PC-9 (cell line): ENCODE measurements at places on chromosomes 12 and 14. TPM values are rescaled to one million over a fixed set of nuclear protein-coding genes. Genes with fewer than 3 reads are reported as not detected.
A peak's percentile ranks its signal among the peaks of the same experiment; 100 is the strongest.

RGS6 gene
- total RNA-seq = not detected in 2 replicates

GRCh38 chr12:108102363-108102762, 26.7 kb upstream of the WSCD2 start:
- no peak overlapping the region for H3K27ac ChIP-seq
- H3K27me3 ChIP-seq = no peaks in the 10 kb centered on the region; the same call in 1 of the 2 replicates
- H3K4me3 ChIP-seq = no peak overlapping the region
- DNase-seq = no peak
- no peaks in the 10 kb centered on the region for H3K4me1 ChIP-seq
- H3K36me3 ChIP-seq = no peaks in the 10 kb centered on the region

GRCh38 chr14:70190156-70190555, 1.4 kb upstream of the SLC8A3 start:
- no peak overlapping the region for H3K4me3 ChIP-seq
- H3K4me1 ChIP-seq = no peaks in the 10 kb centered on the region

- H3K4me3 ChIP-seq = no peak overlapping the region
- no peaks in the 10 kb centered on the region for H3K4me1 ChIP-seq
- H3K27ac ChIP-seq = no peak overlapping the region
- no peaks in the 10 kb centered on the region for H3K36me3 ChIP-seq
Measured at GRCh38 chr12:47458279-47458678, 247.6 kb downstream of the RPAP3 start.

DNA sequence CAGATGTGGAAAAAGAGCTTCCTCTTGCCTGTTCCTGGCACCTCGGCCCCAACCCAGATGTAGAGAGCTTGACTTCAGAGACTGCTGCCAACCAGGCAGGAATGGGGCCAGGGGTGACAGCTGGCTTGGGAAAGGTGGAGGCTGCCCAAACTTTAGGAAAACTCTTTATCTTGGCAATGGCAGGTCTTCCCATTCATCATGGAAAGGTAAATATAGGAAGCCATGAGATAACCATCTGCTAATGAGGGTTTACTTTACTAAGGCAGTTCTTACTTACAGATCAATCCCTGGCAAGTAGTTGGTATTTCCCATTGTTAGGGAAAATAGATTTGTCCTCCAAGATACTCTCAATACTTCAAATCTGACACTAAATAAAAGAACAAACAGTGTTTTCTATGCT, 143.1 kb upstream of the NUDT4 start:
- H3K36me3 ChIP-seq = no peaks in the 10 kb centered on the region
- no peaks in the 10 kb centered on the region for H3K27me3 ChIP-seq
- peaks cover 21% of the 10 kb centered on the region for H3K4me1 ChIP-seq
- DNase-seq = no peak
- no peak overlapping the region for H3K27ac ChIP-seq

DNA sequence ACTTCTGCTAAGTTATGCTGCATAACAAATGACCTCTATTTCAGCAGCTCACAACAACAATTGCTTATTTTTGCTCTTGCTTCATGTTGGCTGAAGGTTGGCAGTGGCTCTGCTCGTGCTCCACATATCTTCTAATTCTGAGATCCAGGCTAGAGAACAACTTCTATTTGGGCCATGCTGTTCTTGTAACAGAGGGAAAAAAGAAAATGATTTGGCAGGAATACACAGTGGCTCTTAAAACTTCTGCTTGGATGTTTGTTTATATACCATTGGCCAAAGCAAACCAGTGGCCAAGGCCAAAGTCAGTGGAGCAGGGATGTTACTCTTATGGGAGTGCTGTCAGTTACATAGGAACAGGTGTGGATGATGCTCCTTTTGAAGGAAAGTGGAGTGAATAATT, 32.1 kb downstream of the GPHN start:
- no peaks in the 10 kb centered on the region for H3K27me3 ChIP-seq
- H3K27ac ChIP-seq = no peak overlapping the region
- no peaks in the 10 kb centered on the region for H3K4me1 ChIP-seq
- DNase-seq = no peak

GRCh38 chr14:48690349-48690748, 895.8 kb downstream of the RPS29 start:
- H3K4me3 ChIP-seq = no peak overlapping the region
- DNase-seq = no peak
- no peaks in the 10 kb centered on the region for H3K4me1 ChIP-seq

- H3K27me3 ChIP-seq = peaks cover 5% of the 10 kb centered on the region; the same call in 1 of the 2 replicates
- H3K27ac ChIP-seq = no peak overlapping the region
- H3K36me3 ChIP-seq = no peaks in the 10 kb centered on the region
- DNase-seq = no peak
Measured at GRCh38 chr14:74956280-74957072, 1.1 kb upstream of the PGF start.

NOC4L gene
- 24.1 and 27.1 TPM in 2 replicates for total RNA-seq

DNA sequence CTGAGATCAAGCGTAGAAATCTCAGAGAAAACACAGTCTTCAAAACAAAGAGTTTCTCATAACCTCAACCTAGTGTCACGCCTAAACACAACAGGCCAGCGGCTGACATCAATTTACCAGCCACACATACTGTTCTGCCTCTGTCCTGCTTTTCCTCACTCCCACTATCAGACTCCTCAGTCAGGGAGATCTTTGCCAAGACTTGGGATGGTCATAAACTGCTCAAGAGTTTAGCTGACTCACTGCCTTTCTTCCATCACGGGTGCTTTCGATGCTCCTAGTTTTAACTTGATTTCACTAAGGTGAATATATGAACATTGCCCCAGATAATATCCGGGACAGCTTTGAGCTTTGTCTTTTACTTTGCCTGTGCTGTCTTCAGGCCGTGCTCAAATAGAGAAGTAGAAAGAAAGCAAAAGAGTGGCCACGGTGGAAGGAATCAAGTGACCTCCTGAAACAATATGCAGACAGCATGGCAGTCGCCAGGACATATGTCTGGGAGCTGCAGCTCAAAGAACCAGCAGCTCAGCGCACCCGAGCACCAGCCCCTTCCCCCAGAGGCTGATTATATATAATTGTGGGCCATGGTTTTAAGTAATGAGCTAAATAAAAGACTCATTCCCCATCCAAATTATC, 12.1 kb downstream of the MDM1 start:
- H3K4me3 ChIP-seq = no peak overlapping the region
- H3K27me3 ChIP-seq = no peaks in the 10 kb centered on the region
- H3K4me1 ChIP-seq = no peaks in the 10 kb centered on the region
- H3K27ac ChIP-seq = no peak overlapping the region
- DNase-seq = no peak
- no peaks in the 10 kb centered on the region for H3K36me3 ChIP-seq

DNA sequence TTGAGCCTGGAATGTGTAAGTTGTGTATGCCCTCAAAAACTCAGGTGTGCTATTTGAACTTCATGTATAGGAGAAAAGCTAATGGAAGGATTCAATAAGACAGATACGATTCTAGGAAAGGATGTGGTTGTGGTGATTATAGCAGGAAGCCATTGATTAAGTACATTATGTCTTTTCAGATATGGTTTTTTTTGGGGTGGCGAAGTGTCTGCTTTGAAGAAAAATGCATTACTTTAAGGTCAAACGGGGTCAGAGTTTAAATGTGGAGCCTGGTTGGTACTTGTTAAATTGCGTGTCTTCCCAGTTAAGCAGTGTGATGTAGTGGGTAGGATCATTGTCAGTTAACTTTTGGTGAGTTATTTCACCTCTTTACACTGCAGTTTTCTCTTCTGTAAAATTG, 13.0 kb upstream of the NUP107 start:
- no peaks in the 10 kb centered on the region for H3K36me3 ChIP-seq
- H3K27ac ChIP-seq = no peak overlapping the region
- H3K4me1 ChIP-seq = peaks cover 14% of the 10 kb centered on the region
- no peak overlapping the region for H3K4me3 ChIP-seq
- no peaks in the 10 kb centered on the region for H3K27me3 ChIP-seq
- no peak for DNase-seq

- no peak for DNase-seq
- H3K4me3 ChIP-seq = no peak overlapping the region
- H3K36me3 ChIP-seq = 0 out of 2 replicates have a peak, but pooled peaks cover 9% of the 10 kb centered on the region
- no peaks in the 10 kb centered on the region for H3K27me3 ChIP-seq
- H3K4me1 ChIP-seq = no peaks in the 10 kb centered on the region
- H3K27ac ChIP-seq = no peak overlapping the region
Measured at GRCh38 chr12:118044577-118044976, 16.4 kb downstream of the WSB2 start.

DNA sequence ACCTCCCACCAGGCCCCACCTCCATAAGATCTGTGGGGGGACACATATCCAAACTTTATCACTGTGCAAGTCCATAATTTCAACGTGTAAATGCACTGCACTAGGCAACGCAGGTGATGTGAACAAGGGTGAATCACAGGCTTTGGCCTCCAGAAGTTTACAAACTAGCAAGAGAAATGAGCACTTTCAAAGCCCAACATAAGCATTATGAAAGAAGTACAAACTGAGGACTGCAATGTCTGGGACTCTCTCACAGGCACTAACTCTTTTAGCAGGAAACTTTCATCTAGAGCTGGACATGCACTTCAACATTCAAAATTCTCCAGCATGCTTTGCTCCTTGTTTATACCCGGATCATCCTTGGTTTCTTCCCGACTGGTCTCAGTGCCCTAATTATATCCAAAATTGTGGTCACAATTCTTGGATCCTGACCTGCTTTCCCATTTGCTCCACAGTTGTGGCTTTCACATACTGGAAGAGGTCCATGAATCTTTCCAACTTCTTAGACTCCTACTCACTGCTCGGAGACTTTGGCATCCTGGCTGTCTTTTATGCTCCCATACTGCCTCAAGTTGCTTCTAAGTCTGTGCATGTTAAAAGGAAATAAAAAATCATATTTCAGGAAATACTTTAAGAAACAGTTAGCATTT, 44.9 kb upstream of the STRAP start:
- 0 out of 2 replicates have a peak, but pooled peaks cover 9% of the 10 kb centered on the region for H3K4me1 ChIP-seq
- H3K4me3 ChIP-seq = no peak overlapping the region
- no peaks in the 10 kb centered on the region for H3K27me3 ChIP-seq
- H3K27ac ChIP-seq = no peak overlapping the region
- no peak for DNase-seq
- no peaks in the 10 kb centered on the region for H3K36me3 ChIP-seq

DNA sequence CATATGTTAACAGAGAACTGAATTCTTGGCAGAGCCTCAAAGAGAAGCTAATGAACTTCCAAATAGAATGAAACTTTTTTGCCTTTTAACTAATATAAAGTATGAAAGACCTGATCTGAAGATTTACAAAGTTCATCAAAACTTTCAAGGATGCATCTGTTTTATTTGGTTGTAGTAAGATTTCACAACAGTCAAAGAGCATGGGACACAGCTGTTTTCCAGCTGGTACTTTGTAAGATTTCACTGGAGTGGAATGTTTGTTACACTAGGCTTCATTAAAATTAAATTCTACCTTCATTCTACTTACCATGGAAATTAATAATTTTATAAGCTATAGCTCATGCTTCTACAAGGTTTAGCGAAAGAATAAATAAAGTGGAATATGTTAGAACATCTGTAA, 351.2 kb downstream of the SLC6A15 start:
- no peak overlapping the region for H3K27ac ChIP-seq
- H3K4me3 ChIP-seq = no peak overlapping the region
- no peaks in the 10 kb centered on the region for H3K4me1 ChIP-seq
- H3K27me3 ChIP-seq = no peaks in the 10 kb centered on the region

GRCh38 chr12:119742700-119743099, 74.8 kb downstream of the PRKAB1 start:
- no peaks in the 10 kb centered on the region for H3K27me3 ChIP-seq
- no peaks in the 10 kb centered on the region for H3K36me3 ChIP-seq
- DNase-seq = no peak
- no peak overlapping the region for H3K27ac ChIP-seq
- no peak overlapping the region for H3K4me3 ChIP-seq

PCED1B gene
- 10.9 and 11.2 TPM in 2 replicates for total RNA-seq

- DNase-seq = no peak
- H3K27me3 ChIP-seq = no peaks in the 10 kb centered on the region
- H3K4me1 ChIP-seq = peaks cover 8% of the 10 kb centered on the region
- peaks cover 14% of the 10 kb centered on the region for H3K36me3 ChIP-seq
- H3K4me3 ChIP-seq = peak overlapping the region; percentile 98
Measured at GRCh38 chr12:131929581-131930456, 743 bp downstream of the PUS1 start.

GRCh38 chr12:103830025-103830725, 10.9 kb downstream of the NT5DC3 start:
- no peaks in the 10 kb centered on the region for H3K36me3 ChIP-seq
- no peaks in the 10 kb centered on the region for H3K27me3 ChIP-seq
- H3K4me1 ChIP-seq = no peaks in the 10 kb centered on the region
- H3K4me3 ChIP-seq = no peak overlapping the region
- no peak overlapping the region for H3K27ac ChIP-seq
- no peak for DNase-seq

- DNase-seq = no peak
- H3K4me3 ChIP-seq = no peak overlapping the region
- no peaks in the 10 kb centered on the region for H3K4me1 ChIP-seq
- H3K36me3 ChIP-seq = no peaks in the 10 kb centered on the region
Measured at GRCh38 chr14:70392676-70393075, 24.2 kb downstream of the SYNJ2BP start.

- no peak overlapping the region for H3K27ac ChIP-seq
- no peaks in the 10 kb centered on the region for H3K36me3 ChIP-seq
- H3K4me1 ChIP-seq = no peaks in the 10 kb centered on the region
Measured at GRCh38 chr12:3160081-3160480, 82.9 kb downstream of the TSPAN9 start.

GRCh38 chr12:45745861-45746277, 16.4 kb downstream of the ARID2 start:
- DNase-seq = peak; percentile 42
- H3K27me3 ChIP-seq = no peaks in the 10 kb centered on the region
- no peak overlapping the region for H3K27ac ChIP-seq
- no peak overlapping the region for H3K4me3 ChIP-seq

DNA sequence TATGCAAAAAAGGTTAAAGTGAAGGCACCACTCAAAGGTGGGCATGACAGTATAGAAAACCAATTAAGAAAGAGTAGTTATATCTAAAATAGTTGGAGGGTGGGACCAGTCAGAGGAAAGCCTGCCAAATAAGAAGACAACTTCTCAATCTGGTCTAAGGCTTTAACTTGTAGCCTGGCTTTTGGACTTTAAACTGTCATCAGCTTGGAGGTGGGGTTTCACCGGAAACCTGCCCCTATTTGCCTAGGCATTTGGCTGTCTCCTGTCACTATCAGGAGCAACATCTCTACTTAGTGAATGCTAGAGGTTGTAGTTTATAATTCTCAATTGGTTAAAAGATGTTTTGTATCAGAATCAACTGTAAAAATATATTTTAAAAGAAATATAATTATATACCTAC, 107.3 kb downstream of the SLCO1B3 start:
- H3K36me3 ChIP-seq = no peaks in the 10 kb centered on the region
- H3K4me3 ChIP-seq = no peak overlapping the region
- no peak overlapping the region for H3K27ac ChIP-seq
- H3K27me3 ChIP-seq = no peaks in the 10 kb centered on the region
- DNase-seq = no peak

GRCh38 chr14:53473480-53473879, 320.4 kb upstream of the DDHD1 start:
- no peaks in the 10 kb centered on the region for H3K27me3 ChIP-seq

GRCh38 chr12:29732191-29732590, 51.6 kb downstream of the TMTC1 start:
- no peak overlapping the region for H3K4me3 ChIP-seq
- no peaks in the 10 kb centered on the region for H3K27me3 ChIP-seq
- no peak for DNase-seq
- H3K27ac ChIP-seq = no peak overlapping the region

IAPP gene
- not detected in 2 replicates for total RNA-seq

TTC5 gene
- 12.6 and 15.8 TPM in 2 replicates for total RNA-seq

GRCh38 chr12:90275088-90275487, 566.5 kb upstream of the ATP2B1 start:
- H3K4me3 ChIP-seq = no peak overlapping the region
- no peaks in the 10 kb centered on the region for H3K27me3 ChIP-seq
- DNase-seq = no peak
- no peak overlapping the region for H3K27ac ChIP-seq
- H3K4me1 ChIP-seq = no peaks in the 10 kb centered on the region

KLRC4 gene
- not detected in 2 replicates for total RNA-seq
